NCI-H2081 treated with DMSO at 0.1 percent for 48 hours (cell line): ENCODE measurements at places on chromosomes 13 and 19.

- DNase-seq: no peak
These were observed 8.1 kb downstream of the PAK4 start for GRCh38 chr19:39133431-39134270.

DNA sequence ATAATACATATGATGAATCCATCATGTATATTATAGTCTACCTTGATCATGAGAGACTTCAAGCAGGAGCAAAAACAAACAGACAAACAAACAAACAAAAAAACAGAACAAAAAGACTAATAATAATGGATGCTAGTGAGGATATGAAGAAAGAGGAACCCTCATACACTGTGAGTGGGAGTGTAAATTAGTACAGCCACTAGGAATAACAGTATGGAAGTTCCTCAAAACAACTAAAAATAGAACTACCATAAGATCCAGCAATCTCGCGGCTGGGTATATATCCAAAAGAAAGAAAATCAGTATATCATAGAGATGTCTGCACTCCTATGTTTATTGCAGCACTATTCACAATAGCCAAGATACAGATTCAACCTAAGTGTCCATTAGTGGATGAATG lies 7.0 kb upstream of the DLEU7 start:
- DNase-seq: no peak

DNA sequence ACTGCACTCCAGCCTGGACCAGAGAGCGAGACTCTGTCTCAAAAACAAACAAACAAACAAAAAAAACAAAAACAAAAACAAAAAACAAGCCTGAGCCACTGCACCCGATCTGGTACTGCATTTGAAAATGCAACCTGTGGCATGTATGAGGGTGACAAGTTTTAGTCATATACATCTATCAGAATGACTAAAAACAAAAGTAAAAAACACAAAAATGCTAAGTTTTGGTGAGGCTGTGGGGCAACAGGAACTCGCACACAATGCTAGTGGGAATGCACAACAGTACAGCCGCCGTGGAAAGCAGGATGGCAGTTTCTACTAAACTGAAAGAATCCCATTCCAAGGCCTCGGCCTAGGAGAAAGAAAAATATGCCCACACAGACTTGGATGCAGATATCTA lies 7.8 kb downstream of the EBPL start:
- no peak for DNase-seq

- DNase-seq: no peak
These were observed 22.8 kb upstream of the ZNF564 start for GRCh38 chr19:12574036-12574435.

DNA sequence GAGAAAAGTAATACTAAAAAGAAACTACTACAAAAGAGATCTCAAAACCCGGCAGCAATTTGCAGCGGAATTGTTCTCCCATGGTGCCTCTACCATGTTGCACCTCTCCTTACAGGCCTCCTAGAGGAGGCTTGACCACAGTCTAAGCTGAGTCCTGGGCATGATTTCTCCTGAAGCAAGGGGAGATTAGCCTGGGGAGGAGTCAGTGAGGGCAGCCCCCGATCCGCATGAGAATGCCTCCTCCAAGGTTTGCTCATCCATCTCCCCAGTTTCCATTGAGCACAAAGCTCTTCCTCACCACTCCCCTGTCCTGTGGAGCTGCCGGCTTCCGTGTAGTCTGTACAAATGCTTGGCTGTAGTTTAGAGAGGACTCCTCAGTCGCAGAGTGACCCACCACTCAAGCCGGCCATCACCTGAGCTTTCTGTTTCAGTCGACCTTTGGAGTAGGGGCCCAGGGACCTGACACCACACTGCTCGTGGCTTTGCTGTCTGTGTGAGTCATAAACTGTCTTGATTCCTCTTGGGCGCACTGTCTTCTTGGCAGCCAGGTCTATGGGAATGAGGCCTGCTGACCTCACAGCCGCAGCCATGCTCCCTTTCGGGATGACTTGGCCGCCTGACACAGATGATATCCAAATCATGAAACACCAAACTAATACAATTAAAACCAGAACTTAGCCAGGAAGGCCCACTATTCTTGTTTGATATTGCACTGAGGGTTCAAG lies 72.3 kb downstream of the C1QTNF9 start:
- no peak for DNase-seq

DNA sequence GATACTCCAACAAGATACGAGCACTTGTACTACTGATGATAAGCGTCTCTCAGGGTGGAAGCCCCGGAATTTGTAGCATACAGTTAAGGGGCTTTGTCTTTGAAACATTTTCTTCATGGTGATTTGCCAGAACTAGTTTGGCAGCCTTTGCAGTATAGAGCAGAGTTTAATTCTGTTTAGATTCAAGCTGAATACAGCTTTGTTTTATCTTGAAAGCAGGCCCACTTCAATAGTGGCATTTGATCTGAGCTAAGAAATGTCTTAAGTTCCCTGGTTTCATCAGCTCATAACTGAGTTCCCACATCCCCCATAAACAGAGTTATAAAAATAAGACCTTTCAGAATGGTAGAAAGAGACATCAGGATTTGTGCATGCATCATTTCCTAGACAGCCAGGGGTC lies 125.9 kb downstream of the MIPEP start:
- no peak for DNase-seq

GRCh38 chr19:41696402-41697197 lies 8.5 kb upstream of the CEACAM7 start:
- DNase-seq: no peak

GRCh38 chr19:41095703-41096102 lies 7.5 kb downstream of the CYP2A13 start:
- no peak for DNase-seq

GRCh38 chr13:91567485-91568207 lies 169.2 kb downstream of the GPC5 start:
- no peak for DNase-seq

GRCh38 chr19:21158523-21159135 lies 16.8 kb downstream of the ZNF431 start:
- no peak for DNase-seq
